Activated CD4-positive, alpha-beta T cell treated with anti-CD3 and anti-CD28 coated beads for 24 hours (primary cell): ENCODE measurements at places on chromosomes 3 and 15.

- no peak for DNase-seq
These were observed 18.3 kb downstream of the TBC1D21 start for GRCh38 chr15:73891328-73892315.

DNA sequence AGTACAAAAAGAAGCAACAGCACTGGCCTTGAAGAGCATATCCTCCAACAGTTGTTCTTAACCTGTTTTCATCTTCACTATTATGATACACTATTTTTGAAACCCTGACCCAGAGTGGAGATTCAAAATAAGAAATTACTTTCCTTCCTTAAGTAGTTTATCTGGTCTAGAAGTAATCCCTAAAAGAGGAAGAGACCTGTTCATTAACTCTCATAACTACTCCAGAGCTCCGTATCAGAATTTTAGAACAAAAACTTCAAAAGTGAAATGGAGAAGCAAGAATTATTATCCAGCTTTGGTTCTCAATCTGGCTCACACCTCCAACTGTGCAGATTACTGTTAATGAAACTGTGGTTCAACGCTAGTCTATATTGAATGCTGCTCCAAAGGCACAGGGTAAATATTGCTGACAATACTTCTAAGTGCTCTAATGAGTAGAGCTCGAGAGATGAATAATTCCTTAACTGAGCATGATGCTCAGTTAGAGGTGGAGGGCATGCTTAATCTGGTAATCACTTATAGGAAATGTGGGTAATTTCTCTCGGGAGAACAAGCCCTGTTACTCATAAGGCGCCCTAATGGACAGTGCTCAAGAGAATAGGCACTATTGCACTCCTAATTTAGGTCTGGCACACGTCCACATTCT lies 5.2 kb downstream of the LCMT2 start:
- no peak for DNase-seq

- no peak for DNase-seq
These were observed 53.1 kb downstream of the BOC start for GRCh38 chr3:113264283-113265131.

DNA sequence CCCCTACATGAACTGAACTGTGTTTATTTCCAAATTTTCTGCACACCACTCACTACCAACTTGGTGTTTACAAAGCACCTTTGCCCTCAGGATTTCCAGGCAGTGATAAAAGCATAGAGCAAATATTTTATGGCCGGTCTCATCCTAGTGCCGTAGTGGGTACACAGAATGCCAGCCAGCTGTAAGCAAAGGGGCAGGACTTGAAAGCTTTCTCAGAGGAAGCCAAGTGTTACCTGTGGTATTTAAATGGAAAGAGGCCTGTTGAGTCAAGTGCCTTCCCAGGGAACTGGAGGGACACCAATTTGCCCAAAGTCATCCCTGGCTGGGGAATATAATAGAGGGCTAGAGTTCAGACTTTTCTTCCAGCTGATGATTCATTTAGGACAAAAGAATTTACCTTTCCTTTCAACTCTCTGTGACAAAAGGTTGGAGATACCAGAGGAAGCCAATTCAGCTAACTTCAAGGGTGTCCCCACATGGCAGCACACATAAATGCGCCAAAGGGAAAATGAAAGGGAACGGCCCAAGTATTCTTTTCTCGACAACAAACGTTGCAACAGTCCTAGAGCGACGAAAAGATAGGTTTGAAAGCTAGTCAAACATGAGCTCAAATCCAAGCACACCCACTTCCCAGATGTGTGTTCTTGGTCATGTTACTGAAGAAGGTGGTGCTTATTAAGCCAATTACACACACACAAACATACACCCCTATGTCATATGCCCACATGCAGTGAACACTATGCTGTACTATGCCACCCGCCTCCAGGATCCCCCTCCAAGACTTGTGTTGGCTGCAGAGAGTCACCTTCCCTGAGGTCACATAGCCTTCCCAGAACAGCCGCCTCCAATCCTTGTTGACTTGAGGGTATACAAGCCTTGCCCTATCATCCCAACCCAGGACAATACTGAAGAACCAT lies 27.7 kb downstream of the MAGI1 start:
- no peak for DNase-seq
